ENCODE measurements at places on chromosomes 7 and 10.

GRCh38 chr10:52755297-52756062, 17.1 kb downstream of the MBL2 start:
- DNase-seq: no peak

- no peak for DNase-seq
Measured at GRCh38 chr7:134865001-134865845, 85.8 kb downstream of the CALD1 start.

DNA sequence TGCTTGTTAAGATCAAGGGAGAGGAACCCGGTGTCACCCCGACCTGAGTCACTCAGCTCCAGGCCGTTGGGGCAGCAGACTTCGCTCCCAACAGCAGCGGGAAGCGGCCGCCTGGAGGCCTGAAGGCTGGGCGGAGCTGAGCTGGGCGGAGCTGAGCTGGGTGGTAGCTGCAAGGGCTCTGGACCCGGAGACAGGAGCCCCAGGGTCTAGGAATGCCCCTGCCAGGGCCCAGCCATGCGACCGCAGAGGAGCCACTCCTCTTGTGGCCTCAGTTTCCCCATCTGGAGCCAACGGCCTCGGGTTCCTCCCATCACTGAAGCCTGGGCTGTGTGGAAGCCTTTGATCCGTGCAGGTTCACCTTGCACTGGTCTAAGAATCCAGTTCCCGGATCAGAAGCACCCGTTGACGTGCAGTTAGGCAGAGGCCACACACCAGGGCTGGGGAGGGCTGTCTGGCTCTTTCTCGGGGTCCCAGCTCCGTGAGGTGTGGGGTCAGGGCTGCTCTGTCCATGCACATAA, 21.9 kb upstream of the DPYSL4 start:
- no peak for DNase-seq

- no peak for DNase-seq
Measured at GRCh38 chr7:136064081-136064480, 86.9 kb upstream of the MTPN start.

GRCh38 chr10:93703066-93703465, 674 bp upstream of the FRA10AC1 start:
- no peak for DNase-seq

GRCh38 chr10:34996843-34997242, 93.3 kb downstream of the CUL2 start:
- no peak for DNase-seq

GRCh38 chr10:101085846-101086245, 24.1 kb downstream of the KAZALD1 start:
- no peak for DNase-seq

DNA sequence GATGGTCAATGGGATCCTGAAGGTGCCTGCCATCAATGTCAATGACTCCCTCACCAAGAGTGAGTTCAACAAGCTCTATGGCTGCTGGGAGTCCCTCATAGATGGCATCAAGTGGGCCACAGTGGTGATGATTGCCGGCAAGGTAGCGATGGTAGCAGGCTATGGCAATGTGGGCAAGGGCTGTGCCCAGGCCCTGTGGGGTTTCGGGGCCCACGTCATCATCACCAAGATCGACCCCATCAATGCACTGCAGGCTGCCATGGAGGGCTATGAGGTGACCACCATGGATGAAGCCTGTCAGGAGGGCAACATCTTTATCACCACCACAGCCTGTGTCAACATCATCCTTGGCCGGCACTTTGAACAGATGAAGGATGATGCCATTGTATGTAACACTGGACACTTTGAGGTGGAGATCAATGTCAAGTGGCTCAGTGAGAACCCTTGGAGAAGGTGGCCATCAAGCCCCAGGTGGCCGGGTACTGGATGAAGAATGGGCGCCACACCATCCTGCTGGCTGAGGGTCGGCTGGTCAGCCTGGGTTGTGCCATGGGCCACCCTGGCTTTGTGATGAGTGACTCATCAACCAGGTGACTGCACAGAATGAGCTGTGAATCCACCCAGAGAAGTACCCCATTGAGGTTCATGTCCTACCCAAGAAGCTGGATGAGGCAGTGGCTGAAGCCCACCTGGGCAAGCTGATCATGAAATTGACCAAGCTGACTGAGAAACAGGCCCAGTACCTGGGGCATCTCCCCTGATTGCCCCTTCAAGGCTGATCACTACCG, 63.0 kb upstream of the ANTXRL start:
- no peak for DNase-seq

- DNase-seq: no peak
Measured at GRCh38 chr10:112045938-112046337, 137.6 kb downstream of the GPAM start.

DNA sequence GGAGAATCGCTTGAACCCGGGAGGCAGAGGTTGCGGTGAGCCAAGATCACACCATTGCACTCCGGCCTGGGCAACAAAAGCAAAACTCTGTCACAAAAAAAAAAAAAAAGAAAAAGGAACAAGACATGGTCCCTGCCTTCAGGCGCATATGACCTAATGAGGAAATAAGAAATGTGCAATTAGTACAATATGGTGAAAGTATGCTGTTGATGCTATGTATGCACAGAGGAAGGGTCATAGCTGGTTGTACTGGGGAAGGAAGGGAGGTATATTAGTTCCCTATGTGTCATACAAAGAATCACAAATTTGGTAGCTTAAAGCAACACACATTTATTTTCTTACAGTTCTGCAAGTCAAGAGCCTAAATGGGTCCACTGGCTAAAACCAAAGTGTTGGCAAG, 97.8 kb upstream of the MPP7 start:
- DNase-seq: no peak

- no peak for DNase-seq
Measured at GRCh38 chr7:103947026-103947655, 42.3 kb downstream of the RELN start.

- no peak for DNase-seq
Measured at GRCh38 chr10:17622061-17622460, 4.9 kb upstream of the HACD1 start.

DNA sequence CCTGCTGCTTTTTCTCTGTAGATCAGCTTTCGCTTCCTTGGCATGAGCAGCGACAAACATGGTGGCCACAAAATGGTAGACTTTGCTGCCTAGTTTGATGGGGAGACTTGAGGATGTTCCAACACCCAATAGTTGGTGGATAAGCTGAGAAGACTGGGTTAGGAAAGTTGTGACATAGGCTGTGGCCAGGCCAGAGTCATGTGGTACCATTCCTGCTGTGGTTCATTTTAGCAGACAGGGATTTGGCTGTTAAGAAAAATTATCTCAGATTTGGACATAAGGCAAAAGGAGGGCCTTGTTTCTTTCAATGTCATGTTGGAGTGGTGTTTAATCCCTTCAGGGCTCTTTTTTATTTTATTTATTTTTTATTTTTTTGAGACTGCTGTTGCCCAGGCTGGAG, 26.6 kb upstream of the FAM180A start:
- DNase-seq: no peak

DNA sequence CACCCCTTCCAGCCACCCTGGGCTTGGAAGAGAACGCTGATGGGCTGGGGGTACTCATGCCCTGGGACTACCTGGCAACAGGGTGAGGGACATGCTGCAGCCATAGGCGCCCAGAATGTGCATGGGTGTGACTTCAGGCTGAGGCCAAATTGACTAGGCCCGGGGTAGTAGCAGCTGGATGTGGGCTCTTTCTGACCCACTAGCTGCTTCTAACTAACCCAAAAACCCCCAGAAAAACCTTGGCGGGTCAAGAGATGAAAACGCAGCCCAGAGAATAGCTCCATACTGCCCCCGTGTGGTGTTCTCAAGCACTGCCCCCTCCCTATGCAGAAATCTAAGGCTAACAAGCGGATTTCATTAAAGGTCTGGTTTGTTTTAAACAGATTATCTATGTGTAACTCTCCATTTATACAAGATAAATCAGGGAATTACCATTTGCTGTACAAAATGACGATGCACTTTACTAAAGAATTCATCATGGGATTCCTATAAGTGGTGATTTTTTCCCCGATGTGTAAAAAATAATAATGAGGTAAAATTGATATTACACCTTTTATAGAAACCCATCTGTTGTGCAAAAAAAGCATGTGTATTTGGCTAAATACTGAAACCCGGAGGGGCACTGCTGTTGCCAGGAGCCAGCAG, 4.2 kb downstream of the SMARCD3 start:
- peak; percentile 36 for DNase-seq

GRCh38 chr10:122911889-122912484, 1.6 kb downstream of the FAM24A start:
- DNase-seq: peak; percentile 5

- no peak for DNase-seq
Measured at GRCh38 chr10:84991301-84991700, 662.9 kb downstream of the CCSER2 start.

GRCh38 chr7:139991269-139991666, 71.5 kb downstream of the PARP12 start:
- DNase-seq: no peak

- DNase-seq: no peak
Measured at GRCh38 chr7:95035295-95035694, 127.9 kb downstream of the PPP1R9A start.

DNA sequence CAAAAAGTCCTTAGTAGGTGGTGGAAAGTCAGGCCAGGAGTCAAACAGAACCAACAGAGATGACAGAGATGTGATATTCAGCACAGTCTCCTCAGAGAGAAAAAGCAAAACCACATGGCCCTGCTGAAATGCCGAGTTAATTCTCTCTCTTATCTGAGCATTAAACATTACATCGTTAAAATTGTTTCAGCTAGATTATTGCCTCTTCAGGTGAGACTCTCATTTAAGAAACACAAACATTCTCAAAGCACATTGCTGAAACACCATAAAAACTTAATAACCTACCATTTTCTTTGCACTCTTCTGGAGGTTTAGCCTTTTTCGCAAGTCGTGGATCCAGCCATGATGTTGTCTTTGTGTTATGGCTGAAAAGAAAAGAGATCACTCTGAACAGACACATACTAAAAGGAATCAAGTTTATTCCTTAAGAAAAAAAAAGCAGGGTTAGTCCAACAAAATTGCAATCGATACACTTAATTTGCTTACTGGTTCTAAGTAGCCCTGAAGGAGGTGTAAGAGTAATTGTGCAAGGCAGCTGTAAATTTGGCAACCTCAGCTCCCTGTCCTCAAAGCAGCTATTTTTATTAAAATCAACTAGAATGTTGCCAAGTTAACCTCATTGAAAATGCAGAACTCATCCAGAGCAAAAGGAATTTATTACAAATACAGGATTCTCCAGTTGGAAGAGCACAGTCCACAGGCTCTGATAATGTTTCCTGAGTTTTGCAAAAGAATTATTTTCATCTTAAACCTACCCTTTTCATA, 691.1 kb downstream of the PHTF2 start:
- no peak for DNase-seq

- no peak for DNase-seq
Measured at GRCh38 chr7:75621124-75621523, 117.6 kb downstream of the HIP1 start.

- DNase-seq: no peak
Measured at GRCh38 chr10:114393482-114393881, 10.8 kb downstream of the AFAP1L2 start.

GRCh38 chr10:130967784-130968183, 343.7 kb downstream of the TCERG1L start:
- no peak for DNase-seq

DNA sequence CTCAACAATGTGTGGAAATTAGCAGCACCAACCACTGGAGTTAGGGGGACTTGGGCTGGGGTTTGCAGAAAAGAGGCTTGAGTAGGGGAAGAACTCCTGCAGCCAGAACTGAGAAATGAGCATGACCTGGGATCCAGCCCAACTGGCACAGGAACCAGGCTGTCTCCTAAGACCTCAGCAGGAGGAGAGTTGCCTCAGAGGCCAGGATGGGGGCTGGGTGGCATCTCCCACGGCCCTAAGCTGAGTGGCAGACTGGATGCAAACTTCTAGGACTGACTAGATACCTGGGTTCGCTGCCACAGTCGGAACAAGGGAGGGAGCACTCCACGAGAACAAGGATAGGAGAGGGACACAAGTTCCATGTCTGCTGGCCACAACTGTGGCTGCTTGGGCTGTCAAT, 62.6 kb downstream of the RNF32 start:
- DNase-seq: no peak

DNA sequence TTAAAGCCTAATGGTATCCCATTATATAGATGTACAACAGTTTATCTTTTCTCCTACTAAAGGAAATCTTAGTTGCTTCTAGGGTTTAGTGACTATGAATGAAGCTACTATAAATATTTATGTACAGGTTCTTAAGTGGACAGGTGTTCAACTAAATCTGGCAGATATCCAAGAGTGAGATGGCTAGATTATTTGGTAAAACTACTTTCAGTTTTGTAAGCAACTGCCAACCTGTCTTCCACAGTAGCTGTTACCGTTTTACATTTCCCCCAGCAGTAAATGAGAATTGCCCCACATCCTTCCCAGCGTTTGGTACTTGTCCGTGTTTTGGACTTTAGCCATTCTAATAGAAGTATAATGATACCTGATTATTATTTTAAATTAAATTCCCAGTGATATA, 144.9 kb upstream of the MAGI2 start:
- no peak for DNase-seq

GRCh38 chr7:111527545-111527944, 34.7 kb downstream of the IMMP2L start:
- DNase-seq: no peak

DNA sequence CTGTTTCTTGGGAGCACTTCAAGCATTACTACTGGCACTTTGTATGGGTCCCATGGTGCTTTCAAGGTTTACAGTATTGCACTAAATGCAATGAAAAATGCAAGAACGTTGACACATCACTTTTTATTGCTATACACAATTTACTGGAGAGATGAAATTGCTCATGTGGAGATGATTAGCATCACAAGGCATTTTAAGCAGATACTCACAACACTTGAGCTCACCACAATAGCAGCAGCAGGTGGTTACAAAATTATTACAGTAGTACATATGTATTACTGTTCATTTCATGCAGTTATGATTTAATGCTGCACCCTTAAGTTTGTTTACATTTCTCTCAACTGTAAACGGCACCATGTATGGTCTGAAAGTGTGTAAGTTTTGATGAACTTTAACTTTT, 537.7 kb downstream of the GRM8 start:
- no peak for DNase-seq

DNA sequence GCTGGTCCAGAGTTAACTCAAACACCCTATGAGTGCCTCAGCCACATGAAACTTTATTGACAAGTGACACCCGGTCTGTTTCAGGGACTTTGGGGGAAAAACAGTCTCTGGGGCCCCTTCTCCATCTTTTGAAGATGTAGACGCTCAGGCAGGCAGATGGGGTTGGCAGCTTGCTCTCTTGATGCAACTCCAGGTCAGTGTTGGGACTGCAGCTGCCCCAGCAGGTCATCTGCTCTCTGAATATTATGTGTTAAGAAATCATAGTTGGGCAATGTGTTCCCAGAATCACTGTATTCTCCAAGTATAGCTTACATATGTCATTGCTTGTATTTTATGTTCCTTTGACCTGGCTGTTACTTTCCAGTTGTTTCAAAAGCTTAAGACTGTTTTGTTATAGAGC, 544.9 kb upstream of the MGMT start:
- DNase-seq: peak; percentile 14

DNA sequence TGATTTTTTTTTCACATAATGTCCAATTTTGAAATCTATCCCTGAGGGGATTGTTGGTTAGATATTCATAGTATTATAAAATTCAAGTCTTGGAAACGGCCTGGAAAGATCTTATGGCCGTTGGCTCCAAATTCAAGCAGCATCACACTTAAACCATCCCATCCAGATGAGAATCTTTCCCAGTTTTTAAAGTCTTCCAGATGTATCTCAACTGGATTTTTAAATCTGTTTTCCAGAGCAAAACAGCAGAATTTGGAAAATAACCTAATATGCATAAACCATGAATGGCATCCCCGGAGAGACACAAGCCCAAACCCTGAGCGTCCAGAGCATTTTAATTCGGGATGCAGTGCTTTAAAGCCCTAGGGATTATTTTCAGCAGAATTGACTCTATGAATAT, 208.2 kb upstream of the PRKCQ start:
- DNase-seq: no peak

GRCh38 chr10:94010116-94010515, 16.4 kb downstream of the PLCE1 start:
- DNase-seq: no peak
